NCI-H82 (cell line): ENCODE measurements at places on chromosomes 12 and 14.

DNA sequence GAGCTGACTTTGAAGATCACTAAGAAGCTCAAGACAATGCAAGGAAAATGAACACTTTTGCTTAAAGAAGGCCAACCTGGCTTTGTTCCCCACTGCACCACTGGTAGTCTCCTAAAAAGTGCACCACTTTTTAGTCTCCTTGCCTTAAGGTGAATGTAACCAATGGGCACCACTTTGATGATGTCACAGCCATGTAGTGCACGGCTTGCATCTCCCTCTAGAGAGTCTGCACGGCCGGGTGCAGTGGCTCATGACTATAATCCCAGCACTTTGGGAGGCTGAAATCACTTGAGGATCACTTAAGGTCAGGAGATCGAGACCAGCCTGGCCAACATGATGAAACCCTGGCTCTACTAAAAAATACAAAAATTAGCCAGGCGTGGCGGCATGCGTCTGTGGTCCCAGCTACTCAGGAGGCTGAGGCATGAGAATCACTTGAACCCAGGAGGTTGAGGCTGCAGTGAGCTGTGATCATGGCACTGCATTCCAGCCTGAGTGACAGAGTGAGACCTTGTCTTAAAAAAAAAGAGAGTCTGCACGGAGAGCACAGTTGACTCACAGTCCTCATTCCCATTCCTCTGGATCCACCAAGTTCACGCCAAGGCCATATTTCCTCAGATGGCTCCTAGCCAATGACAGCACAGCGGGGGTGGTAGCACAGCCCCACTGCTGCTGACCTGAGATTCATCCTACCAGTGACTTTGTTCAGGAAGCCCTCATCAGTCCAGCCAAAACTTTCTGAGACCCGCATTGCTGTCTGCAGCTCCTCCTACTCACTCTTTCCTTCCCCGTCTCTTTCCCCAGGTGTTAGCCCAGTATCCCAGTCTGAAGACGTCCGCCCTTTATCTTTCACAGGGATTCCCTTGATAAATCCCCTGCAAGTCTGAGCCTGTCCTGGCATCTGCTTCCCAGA, 16.5 kb upstream of the IFT81 start:
- DNase-seq: peak; percentile 22

- no peak for DNase-seq
Observed at GRCh38 chr12:110599334-110599733, 14.6 kb upstream of the TCTN1 start.

- DNase-seq: no peak
Observed at GRCh38 chr12:62256408-62257096, 3.7 kb upstream of the USP15 start.

GRCh38 chr12:24325331-24325730, 375.9 kb upstream of the SOX5 start:
- DNase-seq: no peak

- no peak for DNase-seq
Observed at GRCh38 chr12:127389923-127390322, 877.0 kb upstream of the TMEM132C start.
